ENCODE measurements at places on chromosomes 6 and 20.

DNA sequence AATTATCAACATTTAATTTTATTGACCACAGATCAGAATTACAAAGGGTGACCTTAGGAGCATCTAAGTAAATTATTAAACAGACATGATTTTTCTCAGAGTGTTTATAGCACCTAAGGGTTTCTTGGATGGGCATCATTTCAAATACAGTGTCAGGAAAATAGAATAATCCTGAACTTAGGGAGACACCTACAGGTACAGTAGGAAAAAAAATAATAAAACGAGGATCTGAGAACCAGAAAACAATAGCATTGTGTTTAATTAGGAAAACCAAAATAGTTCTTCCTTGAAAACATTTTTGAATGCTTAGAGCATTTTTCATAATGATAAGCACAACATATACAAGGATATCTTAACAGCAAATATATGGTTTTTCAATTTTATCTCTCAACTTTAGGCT lies 39.2 kb downstream of the MMUT start:
- no peak for DNase-seq

DNA sequence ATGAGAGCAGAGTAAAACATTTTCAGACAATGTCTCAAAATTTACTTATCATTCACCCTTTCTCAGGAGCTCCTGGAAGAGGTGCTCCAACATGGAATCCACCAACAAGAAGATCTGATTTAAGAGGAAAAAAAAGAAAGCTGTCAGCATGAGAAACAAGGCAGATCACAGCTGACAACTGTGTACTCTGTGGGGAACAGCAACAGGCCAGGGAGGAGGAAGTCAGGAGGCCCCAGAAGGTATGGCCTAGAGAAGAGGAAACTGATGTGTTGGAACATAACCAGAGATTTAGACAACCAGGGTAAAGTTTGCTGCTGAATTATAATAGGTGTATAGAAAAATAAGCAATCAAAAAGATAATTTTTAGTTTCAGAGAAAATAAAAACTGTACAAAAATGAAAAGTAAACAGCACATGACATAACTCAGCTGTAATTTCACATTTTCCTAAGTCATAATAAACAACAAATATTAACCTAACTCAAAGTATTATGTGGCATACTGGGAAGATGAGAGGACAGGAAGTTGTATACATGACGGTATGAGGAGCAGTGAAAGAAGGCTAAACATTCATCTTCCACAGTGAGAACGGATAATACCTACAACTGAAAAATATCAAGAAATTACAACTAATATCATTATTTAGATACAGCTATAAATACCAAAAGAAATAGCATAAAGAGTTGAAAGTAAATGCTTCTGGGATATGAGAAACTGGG lies 113.6 kb upstream of the EMILIN3 start:
- no peak for DNase-seq

DNA sequence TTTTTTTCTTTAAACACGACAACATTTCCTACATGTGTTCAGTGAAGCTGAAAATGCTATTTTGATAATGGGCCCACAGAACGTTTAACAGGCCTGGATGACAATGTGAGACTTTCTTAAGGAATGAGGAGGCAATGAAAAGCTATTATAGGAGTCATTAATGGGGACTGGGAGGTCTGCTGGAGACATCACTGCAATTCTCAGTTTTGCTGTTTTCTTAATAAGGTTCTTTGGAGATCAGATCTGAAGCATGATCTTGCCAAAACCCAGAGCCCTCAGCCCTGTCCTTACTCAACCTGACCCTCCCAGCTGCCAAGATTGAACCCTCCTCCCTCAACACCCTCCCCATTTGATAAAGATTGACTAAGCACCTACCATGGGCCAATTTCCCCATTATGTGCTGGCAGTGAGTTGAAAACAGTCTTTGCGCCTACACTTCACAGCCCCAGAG lies 353.1 kb downstream of the MAFB start:
- DNase-seq, result no peak

DNA sequence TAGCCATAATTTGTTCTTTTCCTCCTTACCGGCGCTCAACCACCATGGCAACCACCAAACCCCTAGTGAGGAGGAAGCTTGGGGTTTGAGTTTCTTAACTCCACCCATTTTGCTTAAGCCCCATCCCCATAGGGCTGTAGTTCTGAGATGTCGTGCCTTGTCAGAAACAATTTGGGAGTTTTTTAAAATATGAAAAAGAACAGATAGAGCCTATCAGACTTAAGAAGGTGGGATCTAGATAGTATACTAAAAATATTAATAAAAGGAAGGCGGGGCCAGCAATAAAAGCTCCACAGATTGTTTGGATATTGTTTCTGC lies 5.6 kb downstream of the BRD2 start:
- peak; percentile 56 for DNase-seq

DNA sequence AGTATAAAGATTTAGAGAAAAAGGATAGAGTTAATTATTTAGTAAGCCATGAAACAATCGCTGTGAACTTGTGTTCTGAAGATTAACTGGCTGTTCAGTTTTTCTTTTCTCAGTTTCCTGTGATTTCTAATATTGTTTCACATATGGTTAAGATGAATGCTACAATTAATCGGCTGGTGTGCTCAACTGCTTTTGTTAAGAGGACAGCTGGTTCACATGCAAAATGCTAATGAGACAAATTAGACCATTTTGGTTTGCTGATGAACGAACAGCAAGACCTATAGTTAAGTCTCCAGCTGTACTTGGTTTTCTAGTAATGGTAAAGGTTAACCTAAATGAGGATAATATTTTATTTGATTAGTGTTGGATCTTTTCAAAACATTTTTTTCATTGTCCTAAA lies 10.8 kb upstream of the NHSL1 start:
- no peak for DNase-seq

DNA sequence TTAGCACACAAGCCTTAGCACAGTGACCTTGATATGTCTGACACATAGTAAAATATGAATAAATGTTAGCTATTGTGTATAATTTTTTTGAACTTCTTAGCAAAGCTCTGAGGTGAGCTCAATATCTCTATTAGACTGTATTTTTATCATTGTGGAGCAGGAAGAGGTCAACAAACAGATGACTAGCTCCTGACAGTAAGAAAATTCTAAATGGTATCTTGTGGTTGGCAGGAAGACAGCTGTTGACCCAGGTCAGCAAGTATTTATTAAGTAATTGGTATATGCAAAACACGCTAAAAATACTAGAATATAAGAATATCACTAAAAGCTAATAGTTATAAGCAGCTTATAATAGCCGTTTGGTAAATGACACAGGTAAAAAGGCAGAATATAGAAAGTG lies 77.5 kb upstream of the MARCKS start:
- no peak for DNase-seq

GRCh38 chr20:38798266-38798665 lies 7.2 kb upstream of the PPP1R16B start:
- DNase-seq, result no peak

GRCh38 chr6:129895692-129896091 lies 34.6 kb upstream of the TMEM244 start:
- no peak for DNase-seq

DNA sequence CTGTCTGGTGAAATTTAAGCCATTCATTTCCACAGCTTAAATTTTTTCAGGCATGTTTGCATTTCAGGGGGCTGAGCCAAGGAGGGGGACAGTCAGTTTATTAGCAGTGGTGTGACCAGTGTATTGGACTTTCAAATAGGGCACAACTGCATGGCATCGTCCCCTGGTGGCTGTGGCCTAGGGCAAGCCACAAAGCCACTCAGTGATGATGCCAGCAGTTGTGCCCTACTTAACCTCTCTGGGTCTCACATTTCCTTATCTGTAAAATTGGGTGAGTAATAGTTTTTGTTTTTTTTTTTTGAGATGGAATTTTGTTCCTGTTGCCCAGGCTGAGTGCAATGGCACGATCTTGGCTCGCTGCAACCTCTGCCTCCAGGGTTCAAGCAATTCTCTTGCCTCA lies 48.0 kb downstream of the CDC5L start:
- no peak for DNase-seq

DNA sequence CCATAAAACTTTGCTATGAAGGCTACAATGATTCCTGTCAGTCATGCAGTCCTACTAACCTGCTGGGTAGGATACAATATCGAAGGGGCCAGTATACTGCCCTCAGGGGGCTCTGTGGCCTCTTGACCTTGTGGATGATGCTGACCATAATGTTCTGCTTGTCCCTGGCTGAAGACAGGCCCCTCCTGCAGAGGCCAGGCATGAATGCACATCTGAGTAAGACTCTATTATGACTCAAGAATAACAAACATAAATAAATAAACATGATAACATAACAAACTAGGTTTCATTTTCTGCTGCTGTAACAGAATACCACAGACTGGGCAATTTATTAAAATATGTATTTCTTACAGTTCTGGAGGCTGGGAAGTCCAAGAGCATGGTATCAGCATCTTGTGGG lies 44.0 kb upstream of the POU5F1 start:
- no peak for DNase-seq

GRCh38 chr20:1081891-1082290 lies 36.5 kb upstream of the PSMF1 start:
- no peak for DNase-seq

DNA sequence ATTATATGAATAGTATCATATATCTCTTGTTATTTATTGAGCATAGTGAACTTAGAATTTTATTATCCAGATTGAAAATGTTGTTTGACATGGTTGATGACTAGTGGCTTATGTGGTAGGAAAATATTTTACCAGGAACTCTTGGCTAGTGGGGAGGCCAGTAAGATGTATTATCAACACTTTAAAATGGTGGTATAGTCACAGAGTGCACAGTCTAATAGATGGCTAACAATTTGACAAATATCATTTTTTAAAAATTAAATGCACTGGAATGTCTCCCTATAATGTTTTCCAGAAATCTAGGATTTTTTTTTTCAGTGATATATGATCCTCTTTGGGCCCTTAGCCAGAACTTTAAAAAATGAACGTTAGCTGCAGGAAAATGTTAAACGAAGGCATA lies 26.9 kb upstream of the EYA4 start:
- no peak for DNase-seq

GRCh38 chr6:52696418-52696817 lies 25.5 kb downstream of the TMEM14A start:
- no peak for DNase-seq

DNA sequence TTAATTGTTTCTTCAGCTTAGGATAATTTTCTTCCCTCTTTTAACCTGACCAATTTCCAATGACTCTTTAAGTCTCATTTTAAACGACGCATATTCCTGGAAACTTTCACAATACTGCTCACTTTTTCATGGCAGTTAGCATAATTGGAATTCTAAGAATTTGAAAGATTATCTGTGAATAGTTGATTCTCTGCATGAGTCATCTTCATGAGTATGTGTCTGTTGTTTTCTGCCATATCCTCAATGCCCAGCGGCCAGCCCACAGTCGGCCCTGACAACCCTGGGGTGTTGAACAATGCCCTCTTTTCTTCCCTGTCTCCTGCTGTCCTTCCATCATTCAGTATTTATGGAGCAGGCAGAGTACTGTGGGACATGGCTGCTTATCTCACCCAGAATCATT lies 554.2 kb downstream of the CDH26 start:
- no peak for DNase-seq

- no peak for DNase-seq
These were observed 524.6 kb upstream of the NOX3 start for GRCh38 chr6:155980014-155980767.

- no peak for DNase-seq
These were observed 161.3 kb downstream of the THBS2 start for GRCh38 chr6:169092375-169092774.

DNA sequence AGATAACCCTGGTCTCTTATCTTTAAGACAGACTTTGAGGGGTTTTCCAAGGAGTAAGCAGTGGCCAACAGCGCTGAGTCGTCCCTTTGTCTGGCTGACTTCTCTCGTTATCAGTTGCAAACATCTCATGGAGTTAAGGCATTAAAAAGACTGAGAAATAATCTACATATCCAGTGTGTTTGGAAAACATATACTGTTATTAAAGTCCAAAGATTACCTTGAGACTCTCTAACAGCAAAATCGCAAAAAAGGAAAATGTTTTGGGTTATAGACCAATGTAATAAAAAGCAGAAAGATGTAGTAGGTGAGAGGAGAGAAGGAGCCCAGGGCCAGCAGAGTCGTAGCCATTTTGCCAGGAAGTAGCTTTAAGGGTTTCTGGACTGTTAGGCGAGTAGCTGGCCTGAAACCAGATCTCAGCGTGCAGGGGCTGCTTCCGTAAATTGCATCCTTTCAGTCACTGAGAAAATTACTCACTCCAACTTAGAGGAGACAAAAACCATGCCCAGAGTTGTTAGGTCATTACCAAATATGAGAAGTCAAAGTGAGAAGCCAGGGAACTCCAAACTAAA lies 24.6 kb downstream of the MYLK4 start:
- peak; percentile 7 for DNase-seq

GRCh38 chr6:18985061-18985460 lies 597.9 kb downstream of the RNF144B start:
- no peak for DNase-seq

DNA sequence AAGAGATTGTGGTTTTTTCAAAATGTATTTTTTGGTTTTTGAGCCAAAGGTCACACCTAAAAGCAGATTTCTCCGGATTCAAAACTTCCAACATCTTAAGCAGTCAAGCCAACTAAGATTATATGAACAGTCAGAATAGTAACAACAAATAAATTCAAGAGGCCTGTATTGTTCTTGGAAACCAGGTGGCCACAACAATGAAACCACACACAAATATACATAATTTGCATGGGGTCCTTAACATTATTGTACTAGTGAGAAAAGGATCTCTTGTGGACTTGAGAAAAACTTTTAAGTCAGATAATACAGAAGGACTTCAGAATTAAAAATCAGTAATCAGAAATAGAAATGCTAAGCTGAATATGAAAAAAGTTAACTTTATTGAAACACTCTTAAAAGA lies 40.6 kb downstream of the NOL7 start:
- DNase-seq, result no peak

GRCh38 chr6:5986861-5987260 lies 19.9 kb downstream of the NRN1 start:
- no peak for DNase-seq

DNA sequence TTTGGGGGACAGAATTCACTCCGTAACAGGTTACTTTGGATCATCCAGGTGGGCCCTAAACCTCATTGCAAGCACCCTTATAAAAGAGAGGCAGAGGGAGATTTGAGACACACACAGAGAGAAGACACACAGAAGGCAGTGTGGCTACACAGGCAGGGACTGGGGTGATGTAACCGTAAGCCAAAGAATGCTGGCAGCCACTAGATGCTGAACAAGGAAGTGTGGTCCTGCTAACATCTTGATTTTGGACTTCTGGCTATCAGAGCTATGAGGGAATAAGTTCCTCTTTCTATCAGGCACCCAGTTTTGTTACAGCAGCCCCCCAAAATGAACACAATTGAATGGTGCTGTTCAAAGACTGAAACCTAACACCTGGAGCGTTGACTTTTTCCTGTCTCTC lies 191.3 kb upstream of the MYLIP start:
- DNase-seq, result no peak

GRCh38 chr20:62953839-62954703 lies 1.6 kb downstream of the SLC17A9 start:
- DNase-seq, result peak; percentile 82

GRCh38 chr6:14873101-14873500 lies 372.8 kb upstream of the JARID2 start:
- DNase-seq, result no peak

DNA sequence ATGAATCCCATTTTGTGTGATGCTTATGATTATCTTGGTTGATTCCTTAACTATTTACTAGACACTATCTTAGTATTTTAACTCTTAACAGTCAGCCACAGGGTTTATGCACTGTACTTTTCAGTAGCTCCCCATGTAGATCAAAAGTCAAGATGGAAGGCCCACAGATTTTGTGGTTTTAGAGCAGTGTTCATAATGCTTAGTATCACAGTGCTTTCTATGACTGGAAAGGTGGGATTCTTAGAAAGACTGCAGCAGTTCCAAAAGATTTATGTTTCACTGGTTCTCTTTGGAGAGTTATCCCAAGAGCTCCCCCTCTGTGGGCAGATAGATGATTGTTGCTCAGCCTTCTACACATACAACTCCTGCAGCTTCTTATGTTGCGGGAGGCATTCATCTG lies 34.5 kb downstream of the ANKRD6 start:
- DNase-seq, result no peak

All from AG08395 (cell line).